ENCODE measurements at places on chromosomes 3 and 15.

DNA sequence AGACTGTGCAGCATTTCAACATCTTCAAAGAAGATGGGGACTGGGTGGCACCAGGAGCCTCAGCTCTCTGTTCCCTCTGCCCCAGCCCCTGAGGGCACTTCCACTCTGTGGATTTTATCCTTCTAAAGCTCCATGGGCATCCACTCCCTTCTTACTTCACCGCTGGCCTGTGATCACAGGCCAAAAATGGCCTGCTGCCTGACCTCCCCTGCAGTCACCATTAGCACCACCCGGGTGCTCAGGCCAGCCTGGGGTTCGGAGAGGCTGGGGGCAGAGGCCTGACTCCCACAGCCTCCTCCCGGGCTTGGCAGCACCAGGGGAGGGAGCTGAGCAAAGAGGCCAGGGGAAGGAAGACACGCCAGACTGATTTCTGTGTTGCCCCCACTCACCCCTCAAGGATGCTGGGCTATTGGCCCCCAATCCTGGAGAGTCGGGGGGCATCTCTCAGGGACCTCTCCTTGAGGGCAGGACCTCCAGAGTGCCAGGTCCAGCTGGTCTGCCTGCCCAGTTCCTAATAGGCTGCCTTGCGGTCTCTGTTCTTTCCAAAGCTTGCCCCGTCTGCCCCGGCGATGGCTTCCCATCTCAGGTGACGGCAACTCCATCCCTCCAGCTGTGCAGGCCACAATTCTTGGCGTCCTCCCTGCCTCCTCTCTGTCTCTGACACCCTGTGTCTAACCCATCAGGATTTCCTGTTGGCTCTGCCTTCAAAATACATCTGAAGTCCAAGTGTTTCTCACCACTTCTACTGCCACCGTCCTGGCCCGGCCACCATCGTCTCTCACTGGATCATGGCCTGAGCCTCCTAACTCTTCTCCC lies 67.1 kb downstream of the EXOG start:
- no peak for DNase-seq

DNA sequence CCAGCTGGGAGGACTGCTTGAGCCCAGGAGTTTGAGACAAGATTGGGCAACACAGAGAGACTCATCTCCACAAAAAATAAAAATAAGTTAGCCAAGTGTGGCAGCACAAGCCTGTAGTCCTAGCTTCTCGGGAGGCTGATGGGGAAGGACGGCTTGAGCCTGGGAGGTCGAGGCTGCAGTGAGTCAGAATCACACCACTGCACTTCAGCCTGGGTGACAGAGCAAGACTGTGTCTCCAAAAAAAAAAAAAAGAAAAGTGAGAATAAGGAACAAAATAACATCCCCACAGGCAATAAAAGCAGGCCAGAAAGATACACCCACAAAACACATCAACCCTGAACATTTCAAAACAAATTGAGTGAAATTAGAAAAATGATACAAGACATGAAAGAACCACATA lies 48.7 kb upstream of the OCA2 start:
- no peak for DNase-seq

GRCh38 chr3:138043266-138044029 lies 33.5 kb downstream of the CLDN18 start:
- DNase-seq: no peak

DNA sequence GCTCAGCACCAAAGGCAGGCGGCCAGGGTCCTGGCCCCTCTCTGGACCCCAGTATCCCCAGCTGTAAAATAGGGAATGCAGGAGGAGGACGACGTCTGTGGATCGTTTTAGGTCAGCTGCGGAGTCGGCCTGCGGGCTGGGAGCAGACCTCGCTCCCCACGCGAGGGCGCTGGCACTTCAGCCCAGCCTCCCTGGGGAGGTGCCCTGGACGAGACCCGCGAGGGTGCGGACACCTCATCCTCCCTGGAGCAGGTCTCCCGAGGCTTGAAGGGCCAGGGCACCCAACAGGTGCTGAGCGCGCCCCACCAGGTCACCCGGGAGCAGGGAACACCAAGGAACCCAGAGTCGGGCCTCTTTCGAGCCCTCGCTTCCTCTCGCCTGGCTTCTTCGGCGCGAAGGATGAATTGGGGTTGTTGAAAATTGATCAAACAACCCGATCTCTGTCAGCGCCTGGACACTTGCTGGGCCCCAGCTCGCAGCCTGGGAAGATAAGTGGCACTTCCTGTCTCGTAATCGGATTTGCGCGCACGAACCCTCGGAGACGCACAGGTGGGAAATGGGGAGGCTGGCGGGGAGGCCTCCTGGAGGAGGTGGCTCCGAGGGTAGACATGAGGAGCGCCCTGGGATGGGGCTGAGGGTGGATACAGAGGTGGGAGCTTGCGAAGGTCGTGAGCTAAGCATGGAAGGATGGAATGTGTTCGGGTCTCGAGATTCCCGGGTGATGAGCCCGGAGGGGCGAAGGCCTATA lies 588 bp upstream of the VIPR1 start:
- DNase-seq: peak; percentile 57

GRCh38 chr15:31660816-31661215 lies 334.2 kb downstream of the KLF13 start:
- DNase-seq: no peak

DNA sequence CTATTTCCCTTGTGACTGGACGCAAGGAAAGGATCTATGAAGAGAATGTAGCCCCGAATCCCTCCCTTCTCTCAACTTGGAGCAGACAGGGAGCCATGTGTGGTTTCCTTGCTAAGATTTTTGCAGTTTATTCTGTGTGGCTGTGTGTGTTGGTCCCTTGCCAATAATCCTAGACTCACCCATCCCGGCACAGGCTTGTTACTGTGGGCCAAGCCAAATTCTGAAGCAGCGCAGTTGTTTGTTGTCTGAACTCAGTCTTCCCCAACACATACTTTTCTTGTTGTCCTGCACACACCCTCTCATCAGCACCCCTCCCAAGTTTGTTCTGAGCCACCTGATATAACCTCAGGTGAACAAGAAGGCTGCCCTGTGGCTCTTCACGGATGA lies 193.3 kb upstream of the CTDSPL start:
- no peak for DNase-seq

- no peak for DNase-seq
Observed at GRCh38 chr15:40029979-40030893, 8.7 kb downstream of the SRP14 start.

GRCh38 chr3:127274200-127274760 lies 13.6 kb downstream of the PRR20G start:
- DNase-seq: no peak

DNA sequence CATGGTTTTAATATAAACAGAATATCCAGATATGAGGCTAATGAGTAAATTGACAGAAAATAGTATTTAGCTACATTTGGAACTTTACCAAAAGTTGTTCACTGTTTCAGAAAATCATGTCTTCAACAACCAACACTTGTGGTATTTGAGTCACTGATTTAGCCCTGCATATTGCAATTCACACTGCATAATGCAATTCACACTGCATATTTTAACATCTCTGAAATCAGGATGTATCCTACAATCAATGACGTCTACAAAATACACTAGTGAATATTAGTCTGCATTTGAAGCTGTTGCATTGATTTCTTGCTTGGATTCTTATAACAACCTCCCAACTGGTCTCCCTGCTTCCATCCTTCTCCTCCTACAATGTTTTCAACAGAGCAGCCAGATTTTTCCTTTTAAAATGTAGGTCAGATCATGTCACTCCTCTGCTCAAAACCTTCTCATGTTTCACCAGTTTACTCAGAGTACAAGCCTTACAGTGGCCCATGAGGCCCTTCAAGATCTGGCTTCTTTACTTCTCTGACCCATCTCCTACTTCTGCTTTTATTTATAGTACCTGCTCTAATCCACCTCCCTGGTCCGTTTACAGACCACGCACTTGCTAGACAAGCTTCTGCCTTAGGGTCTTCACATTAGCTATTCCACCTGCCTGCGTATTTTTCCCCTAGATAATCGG lies 11.4 kb upstream of the RAB11A start:
- no peak for DNase-seq

DNA sequence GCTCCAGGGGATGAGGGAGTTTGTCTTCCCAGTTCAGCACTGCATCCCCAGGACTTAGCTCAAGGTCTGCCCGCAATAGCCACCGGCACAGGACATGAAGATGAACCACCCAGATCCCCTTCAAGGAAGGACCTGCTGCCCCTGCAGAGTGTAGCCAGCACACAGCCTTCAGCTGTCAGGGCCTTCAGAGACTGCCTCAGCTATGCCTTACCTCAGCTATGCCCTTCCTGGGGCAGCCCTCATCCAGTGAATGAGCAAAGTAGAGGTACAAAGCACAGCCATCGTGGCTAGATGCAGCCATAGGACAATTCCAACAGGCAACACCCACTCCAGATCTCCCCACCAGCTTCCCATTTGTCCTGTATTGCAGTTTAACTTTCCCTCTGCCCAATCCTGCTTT lies 291.2 kb upstream of the STT3B start:
- DNase-seq: no peak

GRCh38 chr15:85274315-85275050 lies 105.9 kb upstream of the AKAP13 start:
- no peak for DNase-seq

GRCh38 chr3:27311400-27311799 lies 57.8 kb downstream of the NEK10 start:
- DNase-seq: no peak

DNA sequence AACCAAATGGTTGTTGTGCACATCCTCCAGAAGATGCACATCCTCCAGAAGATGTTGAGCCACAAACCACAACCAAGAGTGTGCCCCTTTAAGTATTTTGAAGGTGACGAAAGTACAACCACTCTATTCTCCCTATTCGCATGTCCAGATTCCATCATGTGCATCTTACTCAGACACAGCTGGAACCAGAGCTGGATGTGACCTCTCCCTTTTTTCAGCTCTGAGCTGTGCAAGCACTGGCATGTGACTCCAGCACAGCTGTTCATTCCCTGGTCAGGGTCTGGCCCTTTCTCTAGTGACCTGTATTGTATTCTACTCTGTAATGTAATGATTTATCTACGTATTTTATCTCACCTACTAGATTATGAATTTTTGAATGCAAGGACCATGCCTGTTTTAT lies 29.3 kb upstream of the DLG1 start:
- no peak for DNase-seq

- no peak for DNase-seq
Observed at GRCh38 chr3:150603980-150604319, 829 bp downstream of the SELENOT start.

GRCh38 chr3:102057781-102058421 lies 208.6 kb downstream of the NFKBIZ start:
- no peak for DNase-seq

DNA sequence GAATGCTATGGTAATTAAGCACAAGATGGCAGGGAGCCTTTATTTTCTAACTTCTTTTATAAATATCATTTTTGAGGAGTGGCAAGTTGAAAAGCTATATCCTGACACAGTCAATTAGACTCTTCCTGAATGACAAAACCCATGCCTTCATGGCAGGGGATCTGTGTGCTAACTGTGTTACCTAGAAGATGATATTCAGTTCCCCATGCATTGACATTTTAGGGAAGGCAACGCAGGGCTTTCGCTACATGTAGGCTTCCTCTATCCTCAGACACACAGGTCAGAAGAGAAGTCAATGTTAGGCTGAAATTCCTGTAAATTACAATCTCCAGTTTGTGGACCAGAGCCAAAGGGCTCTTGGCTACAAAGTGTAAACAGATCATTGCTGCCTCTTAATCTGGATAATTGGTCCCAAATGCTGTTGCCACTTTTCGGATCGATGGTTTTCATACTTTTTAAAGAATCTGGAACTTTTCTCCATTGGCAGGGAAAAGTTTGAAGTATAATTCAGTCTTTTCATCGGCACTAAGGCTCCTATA lies 22.6 kb upstream of the NR2F2 start:
- no peak for DNase-seq

- DNase-seq: no peak
Observed at GRCh38 chr3:179336345-179336929, 11.1 kb upstream of the MFN1 start.

GRCh38 chr3:144114767-144115166 lies 143.1 kb downstream of the DIPK2A start:
- DNase-seq: no peak

DNA sequence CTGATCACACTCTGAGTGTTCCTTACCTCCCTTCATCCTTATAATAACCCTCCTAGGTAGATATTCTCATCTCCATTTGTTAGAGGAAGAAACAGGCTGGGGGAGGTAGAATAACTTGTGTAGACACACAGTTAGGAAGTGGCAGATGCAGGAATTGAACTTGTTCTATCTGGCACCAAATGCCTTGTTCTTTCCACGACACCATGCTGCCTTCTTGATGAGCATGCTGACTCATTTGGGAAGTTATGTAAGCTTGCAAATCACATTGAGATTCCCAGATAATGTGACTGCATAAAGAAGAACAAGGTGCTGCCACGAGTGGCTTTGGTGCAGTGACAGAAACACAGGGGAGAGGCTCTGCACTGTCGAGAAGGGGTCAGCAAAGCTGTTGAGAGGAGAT lies 27.5 kb upstream of the NDUFB4 start:
- no peak for DNase-seq

GRCh38 chr15:33405096-33405495 lies 94.3 kb downstream of the RYR3 start:
- no peak for DNase-seq

DNA sequence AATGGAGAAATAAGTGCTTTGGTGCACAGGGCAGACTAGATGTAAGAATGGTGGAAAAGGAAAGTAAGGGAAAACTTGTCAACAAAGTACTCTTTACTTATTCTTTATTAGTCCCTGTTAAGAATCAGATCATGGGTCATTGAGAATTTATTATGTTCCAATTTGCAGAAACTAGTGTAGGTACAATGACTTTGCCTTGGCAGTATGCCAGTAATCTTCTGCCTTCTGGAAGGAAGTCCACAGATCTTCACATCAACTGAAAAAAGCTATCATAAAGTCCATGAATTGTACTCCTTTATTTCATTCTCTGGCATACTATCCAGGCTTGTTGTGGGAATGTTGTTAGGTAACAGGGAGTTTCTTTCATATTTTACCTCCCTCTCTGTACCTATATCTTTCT lies 88.2 kb upstream of the FLNB start:
- no peak for DNase-seq

DNA sequence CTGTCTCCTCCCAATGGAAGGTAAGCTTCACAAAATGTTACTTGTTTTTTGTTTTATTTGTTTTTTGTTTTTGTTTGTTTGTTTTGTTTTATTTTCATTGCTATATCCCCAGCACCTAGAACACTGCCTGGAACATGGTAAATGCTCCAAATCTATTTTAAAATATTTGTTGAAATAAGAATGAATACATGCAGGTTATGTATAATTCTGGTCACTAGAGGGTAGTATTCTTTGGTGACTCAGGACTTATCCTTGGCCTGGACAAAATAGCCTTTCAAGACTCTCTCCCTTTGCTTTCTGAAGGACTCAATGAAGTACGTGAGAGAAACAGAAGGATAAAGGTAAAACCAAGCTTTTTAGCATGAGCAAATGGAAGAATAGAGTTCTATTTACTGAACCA lies 46.9 kb upstream of the PPP2R3A start:
- DNase-seq: no peak

DNA sequence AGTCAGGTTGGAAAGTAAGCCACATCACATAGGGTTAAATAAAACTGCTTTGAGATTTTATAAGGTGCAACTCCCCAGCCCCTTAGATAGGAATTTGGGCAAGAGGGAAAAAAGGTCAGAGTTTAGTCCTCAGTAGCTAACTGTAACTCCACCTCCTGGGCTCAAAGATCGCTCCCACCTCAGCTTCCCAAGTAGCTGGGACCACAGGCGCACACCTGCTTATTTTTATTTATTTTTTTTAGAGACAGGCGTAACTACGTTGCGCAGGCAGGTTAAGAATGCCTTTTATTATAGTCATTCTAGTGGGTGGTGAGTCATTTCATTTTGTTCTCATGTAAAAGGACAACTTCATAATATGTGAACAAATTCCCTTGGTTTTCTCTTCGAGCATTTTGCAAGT lies 14.7 kb downstream of the TM2D3 start:
- DNase-seq: no peak

Measured in activated T-helper 9 cell treated with anti-CD3 and anti-CD28 coated beads, Interleukin-2, amount 50 U/mL, for 16 hours (primary cell).